Gastrocnemius medialis (tissue), 4 donors: ENCODE measurements at places on chromosomes 5 and 9. TPM values are rescaled to one million over a fixed set of nuclear protein-coding genes. Genes with fewer than 3 reads are reported as not detected.

GRCh38 chr5:165263536-165263935, 1758.1 kb downstream of the MAT2B start:
- no peak for DNase-seq

DNA sequence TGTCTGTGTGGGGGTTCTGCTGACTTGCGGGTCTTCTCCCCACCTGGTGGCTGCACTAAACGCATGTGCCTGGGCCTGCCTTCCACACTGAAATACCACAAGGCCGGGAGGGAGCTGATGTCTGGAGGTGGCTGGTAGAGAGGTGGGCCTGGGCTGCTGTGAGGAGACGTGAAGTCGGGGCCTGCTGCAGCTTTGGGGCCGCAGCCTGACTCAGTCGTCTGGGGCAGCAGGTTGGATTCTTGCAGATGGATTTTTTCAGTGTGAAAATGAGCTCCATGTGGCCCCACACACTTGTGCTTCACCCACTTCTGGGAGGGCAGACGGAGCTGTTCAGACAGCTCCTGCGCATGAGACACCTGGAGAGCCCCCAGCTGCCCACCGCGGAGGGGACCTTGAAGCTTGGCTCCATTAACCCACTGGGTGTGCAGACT, 29.3 kb downstream of the COL5A1 start:
- DNase-seq: no peak

- no peak for DNase-seq
Observed at GRCh38 chr5:77129391-77129990, 42.4 kb upstream of the ZBED3 start.

DNA sequence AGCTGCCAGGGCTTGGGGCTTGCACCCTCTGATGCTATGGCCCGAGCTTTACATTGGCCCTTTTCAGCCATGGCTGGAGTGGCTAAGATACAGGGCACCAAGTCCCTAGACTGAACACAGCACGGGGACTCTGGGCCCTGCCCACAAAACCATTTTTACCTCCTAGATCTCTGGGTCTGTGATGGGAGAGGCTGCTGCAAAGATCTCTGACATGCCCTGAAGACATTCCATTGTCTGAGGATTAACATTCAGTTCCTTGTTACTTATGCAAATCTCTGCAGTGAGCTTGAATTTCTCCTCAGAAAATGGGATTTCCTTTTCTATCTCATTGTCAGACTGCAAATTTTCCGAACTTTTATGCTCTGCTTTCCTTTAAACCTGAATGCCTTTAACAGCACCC, 337.0 kb upstream of the SMC2 start:
- DNase-seq: no peak

GRCh38 chr9:106860721-106861639, 2.0 kb upstream of the ZNF462 start:
- peak; percentile 36 for DNase-seq

- DNase-seq: no peak
Observed at GRCh38 chr9:8871796-8872445, 1072.3 kb upstream of the DMAC1 start.

- DNase-seq: no peak
Observed at GRCh38 chr5:171968531-171968930, 37.9 kb downstream of the FBXW11 start.

DNA sequence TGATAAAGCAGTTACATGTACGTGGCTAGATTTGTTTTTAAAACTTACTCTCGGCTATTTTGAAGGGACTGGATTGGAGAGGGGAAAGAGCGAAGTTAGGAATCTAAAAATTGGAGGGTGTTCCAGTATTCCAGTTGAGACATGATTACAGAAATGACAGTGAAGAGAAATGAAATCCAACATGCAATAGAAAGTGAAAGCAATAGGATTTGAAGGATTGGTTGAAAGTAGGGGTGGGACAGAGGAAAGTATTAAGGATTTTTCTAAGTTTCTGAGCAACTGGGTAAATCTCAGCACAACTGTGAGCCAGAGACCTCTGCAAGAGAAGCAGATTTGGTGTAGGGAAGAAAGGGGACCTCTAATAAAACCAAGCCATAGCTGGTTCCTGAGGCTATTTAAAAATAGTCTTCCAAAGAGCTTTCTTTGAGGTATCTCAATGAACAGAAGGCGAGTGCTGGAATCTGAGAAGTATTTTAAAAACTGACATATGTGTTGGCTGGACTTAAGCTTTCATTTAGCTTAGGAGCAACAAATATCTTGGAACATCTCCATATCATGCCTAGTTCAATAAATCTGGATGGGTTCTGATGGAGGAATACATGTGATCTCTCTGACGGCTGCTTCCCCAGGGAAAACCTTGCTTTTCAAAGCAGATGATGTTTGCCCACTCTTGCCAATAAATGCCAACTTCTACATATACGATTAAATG, 110.4 kb upstream of the IFNK start:
- DNase-seq: no peak

GRCh38 chr5:149667084-149667828, 62.9 kb upstream of the PPARGC1B start:
- DNase-seq: no peak

The OBP2B gene
- not detected for total RNA-seq

The PCDHB7 gene
- 0.24 TPM for total RNA-seq
